ENCODE measurements at places on chromosomes 4 and X. TPM values are rescaled to one million over a fixed set of nuclear protein-coding genes. Genes with fewer than 3 reads are reported as not detected.
A peak's percentile ranks its signal among the peaks of the same experiment; 100 is the strongest.

The FTHL17 gene
- total RNA-seq = not detected

The CXCL11 gene
- total RNA-seq = not detected

The AR gene
- 4.5 TPM for total RNA-seq

DNA sequence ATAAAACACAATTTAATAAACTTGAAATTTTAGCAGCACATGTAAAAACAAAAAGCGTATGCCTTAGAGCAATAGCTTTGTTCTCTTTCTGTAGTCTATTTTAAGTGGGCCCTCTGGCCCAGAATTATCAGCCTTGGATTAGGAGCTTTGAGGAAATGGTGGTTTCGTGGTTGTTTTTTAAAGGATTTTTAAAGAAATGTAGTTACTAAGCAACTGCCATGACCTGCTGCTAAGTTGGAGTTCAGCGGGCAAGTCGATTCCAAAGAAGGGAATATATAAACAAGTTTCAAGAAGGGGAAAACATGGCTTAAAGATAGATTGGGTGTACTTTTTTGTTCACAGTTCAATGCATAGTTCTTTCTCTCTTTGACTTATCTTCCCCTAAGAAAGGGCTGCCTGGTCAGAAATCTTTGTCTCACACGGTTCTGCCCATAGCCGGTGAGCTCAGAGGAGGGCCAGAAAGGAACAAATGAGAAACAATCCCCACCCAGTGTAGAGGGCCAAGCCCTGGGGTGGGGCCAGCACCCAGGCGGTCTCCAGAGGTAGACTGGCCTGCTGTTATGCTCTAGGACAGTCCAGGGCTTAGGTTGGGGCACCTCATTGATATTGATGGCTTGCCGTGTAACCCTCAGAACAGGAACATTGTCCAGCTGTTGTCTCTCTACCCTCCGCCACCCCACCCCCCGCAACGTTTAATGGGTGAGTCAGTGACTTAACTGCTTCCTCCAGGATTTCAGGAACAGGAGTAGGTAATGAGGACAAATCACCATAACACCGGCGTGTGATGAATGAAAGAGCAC is 32.5 kb downstream of the DLG3 start:
- H3K4me1 ChIP-seq = peaks cover 25% of the 10 kb centered on the region
- H3K4me3 ChIP-seq = no peak overlapping the region
- DNase-seq = peak; percentile 58
- H3K36me3 ChIP-seq = no peaks in the 10 kb centered on the region

DNA sequence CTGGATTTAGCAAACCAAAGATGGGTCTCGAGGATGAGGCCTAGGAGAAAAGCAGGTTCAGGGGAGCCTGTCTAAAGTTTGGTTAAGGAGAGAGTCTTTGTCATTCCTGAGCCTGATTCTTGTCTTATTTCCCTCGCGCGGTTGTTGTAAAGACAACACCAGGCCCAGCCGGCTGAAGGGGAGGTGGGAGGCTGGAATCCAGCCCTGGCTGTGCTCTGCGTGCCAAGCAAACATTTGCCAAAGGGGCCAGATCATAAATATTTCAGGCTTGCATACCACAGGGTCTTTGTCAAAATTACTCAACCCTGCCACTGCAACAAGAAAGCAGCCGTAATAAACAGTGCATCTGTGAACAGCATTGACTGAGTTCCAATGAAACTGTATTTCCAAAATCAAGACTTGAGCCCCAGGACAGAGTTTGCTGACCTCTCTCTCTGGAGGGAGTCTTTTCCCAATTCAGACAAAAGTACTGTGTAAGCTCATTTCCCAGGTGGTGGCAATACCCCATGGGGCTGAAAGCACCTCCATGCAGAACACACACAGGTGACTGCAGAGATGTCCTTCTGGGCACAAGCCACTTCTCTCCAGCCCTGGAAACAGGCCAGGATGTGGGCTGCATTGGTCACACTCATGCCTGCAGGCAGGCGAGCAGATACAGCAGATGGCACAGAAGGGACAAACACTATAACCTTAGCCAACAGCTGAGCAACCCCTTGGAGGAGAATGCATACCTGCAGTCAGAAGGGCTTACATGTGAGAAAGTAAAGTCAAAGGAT is 320.3 kb downstream of the STK32B start:
- no peaks in the 10 kb centered on the region for H3K36me3 ChIP-seq
- no peak overlapping the region for H3K27ac ChIP-seq
- DNase-seq = no peak
- no peaks in the 10 kb centered on the region for H3K27me3 ChIP-seq
- H3K4me1 ChIP-seq = no peaks in the 10 kb centered on the region
- no peak overlapping the region for H3K4me3 ChIP-seq

The PF4V1 gene
- total RNA-seq = not detected

DNA sequence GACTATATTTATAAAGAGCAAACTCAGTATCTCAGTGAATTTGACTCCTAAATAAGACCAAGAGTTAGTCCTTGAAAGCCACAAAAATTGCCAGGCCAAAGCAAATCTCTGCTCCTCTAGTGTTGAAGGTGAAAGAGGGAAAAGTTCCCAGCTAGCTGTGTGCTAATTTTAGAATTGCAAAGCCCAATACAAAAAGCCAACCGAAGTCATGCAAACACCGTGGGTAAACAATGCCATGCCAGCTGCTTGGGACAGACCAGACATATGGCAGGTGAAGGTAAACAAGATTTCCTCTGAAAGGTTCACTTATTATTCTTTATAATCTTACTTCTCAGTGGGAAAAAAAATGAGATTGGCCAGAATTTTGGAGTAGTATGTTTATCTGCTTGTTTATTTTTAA is 80.5 kb upstream of the LNX1 start:
- no peak overlapping the region for H3K4me3 ChIP-seq
- H3K27me3 ChIP-seq = no peaks in the 10 kb centered on the region
- no peak for DNase-seq
- no peaks in the 10 kb centered on the region for H3K36me3 ChIP-seq
- no peak overlapping the region for H3K27ac ChIP-seq

The PAGE4 gene
- total RNA-seq = not detected

GRCh38 chr4:55078987-55079386 is 46.4 kb downstream of the KDR start:
- no peaks in the 10 kb centered on the region for H3K36me3 ChIP-seq
- H3K27me3 ChIP-seq = no peaks in the 10 kb centered on the region
- H3K4me3 ChIP-seq = no peak overlapping the region
- no peaks in the 10 kb centered on the region for H3K4me1 ChIP-seq

GRCh38 chrX:12611471-12611870 is 179.7 kb upstream of the PRPS2 start:
- H3K27me3 ChIP-seq = no peaks in the 10 kb centered on the region
- no peak overlapping the region for H3K27ac ChIP-seq
- no peaks in the 10 kb centered on the region for H3K36me3 ChIP-seq

- DNase-seq = no peak
- no peaks in the 10 kb centered on the region for H3K36me3 ChIP-seq
- H3K27ac ChIP-seq = peak overlapping the region; percentile 73
- H3K27me3 ChIP-seq = no peaks in the 10 kb centered on the region
- no peak overlapping the region for H3K4me3 ChIP-seq
- peaks cover 19% of the 10 kb centered on the region for H3K4me1 ChIP-seq
Observed at GRCh38 chr4:61443813-61444510, 243.8 kb downstream of the ADGRL3 start.
